SJSA1 (cell line): ENCODE measurements at places on chromosomes 1 and 21. TPM values are rescaled to one million over a fixed set of nuclear protein-coding genes. Genes with fewer than 3 reads are reported as not detected.

DNA sequence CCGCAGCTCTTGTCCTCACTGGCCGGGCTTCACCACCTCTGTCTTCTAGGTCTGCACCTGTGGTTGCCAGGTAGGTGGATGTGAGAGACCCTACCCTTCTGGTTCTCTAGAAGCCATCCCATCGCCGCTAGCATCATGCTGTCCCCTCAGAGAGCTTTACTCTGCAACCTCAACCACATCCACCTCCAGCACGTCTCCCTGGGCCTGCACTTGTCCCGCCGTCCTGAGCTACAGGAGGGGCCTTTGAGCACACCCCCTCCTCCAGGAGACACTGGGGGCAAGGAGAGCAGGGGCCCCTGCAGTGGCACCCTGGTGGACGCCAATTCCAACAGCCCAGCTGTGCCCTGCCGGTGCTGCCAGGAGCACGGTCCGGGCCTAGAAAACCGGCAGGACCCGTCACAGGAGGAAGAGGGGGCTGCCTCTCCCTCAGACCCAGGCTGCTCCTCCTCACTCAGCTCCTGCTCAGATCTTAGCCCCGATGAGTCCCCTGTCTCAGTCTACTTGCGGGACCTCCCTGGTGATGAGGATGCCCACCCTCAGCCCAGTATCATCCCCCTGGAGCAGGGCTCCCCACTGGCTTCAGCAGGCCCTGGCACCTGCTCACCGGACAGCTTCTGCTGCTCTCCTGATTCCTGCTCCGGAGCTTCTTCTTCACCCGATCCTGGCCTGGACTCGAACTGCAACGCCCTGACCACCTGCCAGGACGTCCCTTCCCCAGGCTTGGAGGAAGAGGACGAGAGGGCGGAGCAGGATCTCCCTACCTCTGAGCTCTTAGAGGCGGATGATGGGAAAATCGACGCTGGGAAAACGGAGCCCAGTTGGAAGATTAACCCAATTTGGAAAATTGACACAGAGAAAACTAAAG is 1.2 kb downstream of the RUSC1 start:
- DNase-seq: no peak

GRCh38 chr1:10530281-10530740 is 55.6 kb downstream of the PEX14 start:
- DNase-seq: peak; percentile 83

DNA sequence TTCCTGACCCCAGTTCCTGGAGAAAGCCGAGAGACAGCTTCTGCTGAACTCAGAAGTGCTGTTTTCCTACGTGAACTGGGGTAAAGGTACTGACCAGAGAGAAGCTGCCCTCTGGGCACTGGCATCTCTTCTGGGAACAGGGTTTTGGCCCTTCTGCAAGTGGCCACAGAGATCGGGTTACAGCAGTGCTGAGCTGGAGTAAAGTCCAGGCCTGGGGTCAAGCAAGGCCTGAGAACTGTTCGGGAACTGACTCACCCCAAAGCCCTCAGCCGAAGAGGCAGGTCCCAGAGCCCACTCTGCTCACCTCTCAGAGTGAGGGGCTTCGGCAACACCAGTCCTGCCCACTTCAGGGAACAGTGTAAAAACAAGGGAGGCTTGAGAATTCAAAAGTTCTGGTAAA is 177.2 kb upstream of the RUNX1 start:
- no peak for DNase-seq

DNA sequence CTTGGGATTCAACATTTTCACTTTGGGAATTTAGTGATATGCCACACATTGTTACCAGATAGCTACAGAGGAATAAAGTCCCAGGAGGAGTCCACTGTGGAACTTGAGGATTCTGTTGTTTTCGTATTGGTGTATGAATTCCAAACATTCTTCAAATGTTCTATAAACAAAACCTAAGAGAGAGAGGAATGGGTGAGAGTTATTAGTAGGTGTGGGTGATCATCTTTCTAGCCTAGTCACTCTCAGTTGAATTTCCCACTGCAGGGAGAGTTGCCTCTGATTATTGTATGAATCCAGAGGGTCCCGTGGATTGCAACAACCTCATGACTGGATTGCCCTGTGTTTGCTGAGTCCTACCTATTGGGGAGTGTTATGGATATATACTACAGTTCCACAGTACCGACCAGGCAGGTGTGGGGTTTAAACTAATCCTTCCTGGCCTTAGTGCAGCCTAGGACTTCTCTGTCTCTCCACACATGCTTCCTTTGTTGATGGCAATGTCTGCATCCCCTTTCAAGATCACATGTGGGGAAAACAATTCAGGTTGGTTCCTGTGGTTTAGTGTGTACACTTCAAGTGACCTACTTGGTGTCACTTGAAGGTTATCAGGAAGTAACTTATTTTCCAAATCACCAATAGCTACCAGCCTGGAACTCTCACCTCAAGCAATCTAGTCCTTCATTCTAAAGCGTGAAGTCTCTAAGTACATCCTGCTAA is 91.8 kb downstream of the ADCY10 start:
- DNase-seq: peak; percentile 48

GRCh38 chr1:232949636-232950196 is 695 bp upstream of the NTPCR start:
- no peak for DNase-seq

DNA sequence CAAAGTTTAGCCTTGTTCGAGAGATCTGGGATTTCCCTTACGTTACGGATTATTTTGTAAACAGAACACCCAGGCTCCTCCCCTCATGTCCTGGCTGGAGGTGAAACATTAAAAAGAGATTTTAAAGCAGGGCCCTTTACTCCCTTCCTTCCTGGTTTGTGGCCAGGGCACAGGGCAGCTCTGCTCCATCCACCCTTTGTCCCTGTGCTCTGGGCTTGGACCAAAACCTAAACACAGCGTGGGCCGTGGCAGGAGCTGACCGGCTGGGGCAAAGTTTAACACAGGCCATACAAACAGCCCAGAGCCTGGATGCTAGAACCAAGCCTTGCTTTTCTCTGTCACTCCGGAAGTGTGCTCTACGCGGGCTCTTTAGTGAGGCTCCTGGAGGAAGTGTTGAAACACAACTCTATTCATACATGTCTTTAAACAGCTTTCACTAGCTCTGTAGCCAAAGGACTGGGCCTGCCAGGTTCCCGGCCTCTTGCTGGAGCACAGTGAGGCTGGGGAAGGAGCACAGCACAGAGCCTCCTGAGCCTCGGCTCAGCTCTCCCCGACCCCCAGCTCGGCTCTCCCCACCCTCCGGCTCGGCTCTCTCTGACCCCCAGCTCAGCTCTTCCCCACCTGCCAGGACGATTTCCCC is 84.7 kb downstream of the PDE9A start:
- no peak for DNase-seq

DNA sequence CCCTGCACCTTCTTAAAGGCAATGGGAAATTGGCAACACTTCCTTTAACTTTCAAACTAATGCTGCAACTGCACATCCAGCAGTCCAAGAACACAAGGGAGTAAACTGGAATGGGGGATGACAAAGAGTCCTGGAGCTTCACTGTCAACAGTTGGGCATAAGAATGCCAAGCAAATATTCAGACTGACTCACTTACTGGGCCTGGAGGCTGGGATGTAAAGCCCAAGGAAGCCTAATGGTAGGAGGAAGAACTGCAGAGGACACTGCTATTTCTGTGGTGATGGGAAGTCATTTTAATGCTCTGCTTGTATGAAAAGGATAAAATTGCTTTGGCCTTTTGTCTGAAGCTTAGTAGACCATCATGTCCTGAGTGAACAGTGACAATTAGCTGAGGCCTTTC is 15.7 kb upstream of the DMRTA2 start:
- no peak for DNase-seq

DNA sequence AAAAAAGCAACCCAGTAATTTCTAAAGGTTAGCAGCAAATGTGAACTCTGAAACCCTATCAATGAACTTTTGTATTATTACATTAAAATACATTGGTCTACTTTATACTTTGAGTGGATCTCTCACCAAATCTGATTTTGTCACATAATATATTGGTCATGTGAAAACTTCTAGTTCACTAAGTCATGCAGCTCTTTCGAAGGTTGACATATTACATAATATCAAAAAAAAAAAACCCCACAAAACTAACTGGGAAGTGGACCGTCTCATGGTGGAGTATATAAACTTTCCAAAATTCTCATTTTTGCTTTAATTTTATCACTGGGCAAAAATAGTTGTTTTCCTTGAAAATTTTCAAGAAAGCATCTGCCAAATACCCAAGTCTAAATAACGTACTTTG is 50.4 kb downstream of the GATAD2B start:
- no peak for DNase-seq

DNA sequence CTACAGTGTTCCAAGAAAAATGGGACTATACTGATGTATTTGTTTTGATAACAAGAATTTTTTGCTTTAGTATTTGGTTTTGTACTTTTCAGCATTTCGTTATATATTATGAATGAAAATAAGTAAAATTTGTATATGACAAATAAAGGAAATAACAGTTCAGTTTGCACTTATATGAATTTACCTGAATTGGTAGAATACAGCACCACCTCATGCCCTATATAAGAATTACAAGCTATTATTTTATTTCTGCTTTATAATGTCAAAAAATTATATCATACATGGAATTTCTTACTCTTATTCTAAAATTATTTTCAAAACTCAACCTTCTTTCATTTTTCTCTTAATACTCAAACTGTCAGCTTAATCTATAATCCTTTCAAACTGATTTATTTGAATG is 14.6 kb downstream of the EFCAB7 start:
- no peak for DNase-seq

DNA sequence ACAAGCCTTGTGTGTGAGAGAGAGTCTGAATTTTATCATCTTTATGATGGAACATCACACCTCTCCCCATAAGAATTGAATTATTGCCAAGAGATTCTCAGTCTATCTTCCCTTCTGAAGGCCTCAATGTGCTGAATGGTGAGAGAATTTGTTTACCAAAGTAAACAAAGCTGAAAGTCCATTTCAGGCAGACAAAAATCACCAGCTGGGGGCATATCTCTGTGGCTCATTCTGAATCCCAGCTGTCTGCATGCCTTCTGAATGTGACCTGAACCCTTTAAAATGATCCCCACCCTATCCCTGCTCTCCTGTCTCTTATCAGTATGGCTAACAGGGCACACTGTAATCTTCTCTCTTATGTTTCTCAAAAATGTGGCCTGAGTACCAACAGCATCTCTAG is 99.1 kb upstream of the CAMK1G start:
- DNase-seq: no peak

DNA sequence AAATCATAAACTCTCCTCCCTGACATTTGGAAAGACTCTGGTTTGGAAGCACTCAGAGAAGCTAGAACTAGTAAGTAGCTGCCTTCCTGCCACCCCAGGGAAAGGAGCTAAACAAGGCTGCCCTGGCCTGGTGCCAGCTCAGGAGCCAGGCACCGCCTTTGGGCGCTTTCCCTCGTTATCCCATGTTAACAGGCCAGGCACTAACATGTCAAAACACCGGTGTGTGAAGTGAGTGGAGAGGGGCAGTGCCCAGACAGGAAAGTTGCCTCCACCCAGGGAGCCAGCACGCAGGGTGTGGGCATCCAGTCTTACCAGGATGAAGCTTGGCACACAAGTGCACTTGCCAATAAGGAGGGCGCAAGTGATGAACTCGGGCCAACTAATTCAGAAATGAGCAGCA is 346.8 kb downstream of the RRAGC start:
- no peak for DNase-seq

GRCh38 chr1:26726784-26727183 is 31.0 kb downstream of the ARID1A start:
- DNase-seq: no peak

GRCh38 chr1:16724718-16725438 is 15.4 kb upstream of the RNU1-4 start:
- no peak for DNase-seq

DNA sequence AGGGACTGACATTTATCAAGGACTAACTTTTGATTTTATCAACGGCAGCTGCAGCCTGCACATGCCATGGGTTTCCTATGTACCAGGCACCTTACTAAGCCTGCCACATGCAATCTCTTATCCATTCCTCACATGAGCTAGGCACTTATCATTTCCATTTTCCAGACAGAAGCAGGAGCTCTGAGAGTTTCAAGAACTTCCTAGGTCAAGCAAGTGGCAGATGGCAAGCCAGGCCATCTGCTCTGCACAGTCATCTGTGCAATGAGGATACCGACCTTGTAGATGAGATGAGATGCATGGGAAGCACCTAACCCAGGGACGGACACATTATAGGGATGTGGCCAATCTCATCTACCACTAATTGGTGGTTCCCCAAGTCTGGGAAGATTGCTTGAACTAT is 339.4 kb upstream of the USP24 start:
- DNase-seq: no peak

- DNase-seq: no peak
Measured at GRCh38 chr1:215444715-215445414, 122.2 kb upstream of the KCTD3 start.

- no peak for DNase-seq
Measured at GRCh38 chr1:112626193-112626592, 6.6 kb downstream of the CAPZA1 start.

- no peak for DNase-seq
Measured at GRCh38 chr1:12206792-12207424, 22.9 kb upstream of the VPS13D start.

DNA sequence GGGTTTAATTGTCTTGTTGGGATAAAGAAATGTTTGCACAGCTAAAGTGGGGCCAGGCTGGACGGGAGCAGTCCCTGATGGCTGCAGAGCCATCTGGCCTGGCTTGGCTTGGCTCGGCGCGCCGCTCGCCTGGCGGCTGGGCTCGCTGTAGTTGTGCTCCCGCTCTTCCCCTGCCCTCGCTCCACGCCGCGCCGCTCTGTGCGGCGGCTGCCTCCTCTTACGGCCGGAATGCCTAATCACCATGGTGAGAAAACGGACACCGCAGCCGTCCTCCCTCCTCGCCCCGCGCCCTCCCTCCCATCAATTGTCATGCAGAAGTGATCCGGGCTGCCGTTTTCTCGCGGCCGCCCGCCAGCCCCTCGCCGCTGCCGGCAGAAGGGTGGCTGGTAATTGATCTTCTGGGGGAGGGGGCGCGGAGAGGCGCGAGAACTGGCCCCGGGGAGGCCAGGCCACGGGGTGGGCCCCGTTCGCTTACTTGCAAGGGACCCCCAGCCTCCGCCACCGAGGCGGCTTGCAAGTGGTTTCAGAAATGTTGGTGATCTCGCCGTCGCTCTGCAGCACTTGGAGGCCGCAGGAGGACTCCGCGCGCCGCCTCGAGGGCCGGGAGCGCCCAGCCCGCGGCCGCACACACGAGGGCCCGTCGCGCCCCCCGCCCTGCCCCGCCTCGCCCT is 12.4 kb downstream of the RNF220 start:
- DNase-seq: no peak

GRCh38 chr1:185636848-185637247 is 97.3 kb upstream of the HMCN1 start:
- no peak for DNase-seq

Gene F13B
- total RNA-seq: not detected in 2 replicates

Gene LDLRAP1
- 10.4 and 11.8 TPM in 2 replicates for total RNA-seq

Gene ILDR2
- total RNA-seq: 39.4 and 43.5 TPM in 2 replicates

Gene G0S2
- total RNA-seq: not detected in 2 replicates

Gene GRIK1
- not detected in 2 replicates for total RNA-seq

Gene DLGAP3
- total RNA-seq: not detected in 2 replicates

Gene TAS1R1
- not detected in 2 replicates for total RNA-seq

Gene SPRTN
- 27.4 and 30.4 TPM in 2 replicates for total RNA-seq

Gene SPATA1
- 0.06 and 0.74 TPM in 2 replicates for total RNA-seq

Gene ODF2L
- 13.8 and 17.0 TPM in 2 replicates for total RNA-seq

Gene CAMTA1
- 136 and 171 TPM in 2 replicates for total RNA-seq

Gene CELA3A
- total RNA-seq: not detected in 2 replicates
